ENCODE measurements at places on chromosomes 5 and 9.

DNA sequence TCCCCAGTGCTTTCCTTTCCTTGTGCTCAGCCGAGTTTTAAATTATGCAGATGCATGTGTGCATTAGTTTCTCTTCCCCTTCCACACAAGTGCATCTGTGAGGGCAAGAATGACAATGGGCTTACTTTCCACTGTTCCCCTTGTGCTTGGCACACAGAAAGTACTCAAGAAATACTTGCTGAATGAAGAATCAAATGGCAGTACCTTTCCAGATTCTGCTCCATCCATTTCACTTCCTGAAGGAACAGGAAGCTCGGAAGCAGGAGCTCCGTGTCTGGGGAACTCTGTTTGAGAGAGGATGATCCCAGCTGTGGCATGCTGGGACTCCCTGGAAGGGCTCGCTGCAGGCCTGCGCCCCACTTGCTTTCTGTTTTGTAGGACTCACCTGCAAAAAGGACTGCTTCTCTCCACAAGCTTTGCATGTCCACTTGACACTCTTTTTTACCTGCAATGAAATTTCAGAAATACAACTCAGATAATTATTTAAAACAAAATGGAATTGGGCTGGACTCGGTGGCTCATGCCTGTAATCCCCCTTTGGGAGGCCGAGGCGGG lies 5.5 kb downstream of the MRNIP start:
- no peak for DNase-seq

DNA sequence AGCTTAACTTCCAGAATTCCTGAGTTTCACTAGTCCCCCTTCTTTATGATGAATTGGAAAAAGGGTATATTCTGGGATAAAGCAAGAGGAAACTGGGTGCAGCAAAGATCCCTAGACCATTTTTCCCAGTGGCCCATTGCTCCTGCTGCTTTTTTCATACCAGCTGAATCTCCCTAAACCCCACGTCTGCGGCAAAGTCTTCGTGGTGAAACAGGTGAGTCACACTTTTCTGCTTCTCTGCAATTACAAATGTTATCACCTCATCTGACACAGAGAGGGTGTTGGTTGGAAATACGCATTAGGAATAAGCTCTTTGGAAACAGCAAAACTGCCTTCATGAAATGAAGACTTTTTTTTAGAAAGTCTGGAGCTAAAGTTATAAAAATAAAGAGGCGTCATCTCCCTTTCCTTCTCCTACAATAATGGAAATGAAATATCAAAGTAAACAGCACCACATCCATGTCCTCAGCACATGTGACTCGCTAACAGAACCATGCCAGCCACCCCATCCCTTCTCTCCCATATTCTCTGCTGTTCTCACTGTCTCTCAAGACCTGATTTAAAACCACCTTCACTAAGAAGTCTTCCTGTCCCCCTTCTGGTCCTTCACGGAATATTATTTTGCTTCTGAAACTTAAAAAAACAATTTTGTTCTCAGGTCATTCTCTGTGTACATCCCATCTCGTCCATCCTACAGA lies 39.5 kb upstream of the GLRX start:
- peak; percentile 63 for DNase-seq

DNA sequence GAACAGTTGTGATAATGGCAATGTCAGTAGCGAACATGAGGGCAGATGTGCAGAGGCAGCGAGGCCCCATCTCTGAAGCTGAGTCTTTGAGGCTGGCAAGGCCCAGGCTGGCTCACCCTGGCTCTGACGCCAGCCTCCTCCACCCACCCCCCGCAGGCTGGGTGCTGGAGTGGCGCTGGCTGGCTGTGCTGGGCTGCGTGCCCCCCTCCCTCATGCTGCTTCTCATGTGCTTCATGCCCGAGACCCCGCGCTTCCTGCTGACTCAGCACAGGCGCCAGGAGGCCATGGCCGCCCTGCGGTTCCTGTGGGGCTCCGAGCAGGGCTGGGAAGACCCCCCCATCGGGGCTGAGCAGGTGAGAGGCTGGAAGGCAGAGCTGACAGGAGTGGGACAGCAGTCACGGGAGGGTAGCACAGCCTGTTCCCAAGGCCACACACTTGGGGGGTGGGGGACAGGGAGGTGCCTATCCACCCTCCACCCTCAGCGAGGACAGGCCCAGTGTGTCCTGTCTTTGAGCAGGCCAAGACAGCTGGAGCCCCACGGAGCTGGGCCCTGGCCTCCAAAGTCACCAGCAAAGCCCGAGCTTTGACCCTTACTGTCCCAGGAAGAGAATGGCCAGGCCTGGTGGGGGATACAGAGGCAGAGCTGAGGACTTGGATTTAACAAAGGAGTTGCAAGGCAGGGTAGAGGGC lies 5.6 kb downstream of the SLC2A8 start:
- no peak for DNase-seq

- no peak for DNase-seq
Observed at GRCh38 chr5:41508186-41508585, 2.2 kb downstream of the PLCXD3 start.

DNA sequence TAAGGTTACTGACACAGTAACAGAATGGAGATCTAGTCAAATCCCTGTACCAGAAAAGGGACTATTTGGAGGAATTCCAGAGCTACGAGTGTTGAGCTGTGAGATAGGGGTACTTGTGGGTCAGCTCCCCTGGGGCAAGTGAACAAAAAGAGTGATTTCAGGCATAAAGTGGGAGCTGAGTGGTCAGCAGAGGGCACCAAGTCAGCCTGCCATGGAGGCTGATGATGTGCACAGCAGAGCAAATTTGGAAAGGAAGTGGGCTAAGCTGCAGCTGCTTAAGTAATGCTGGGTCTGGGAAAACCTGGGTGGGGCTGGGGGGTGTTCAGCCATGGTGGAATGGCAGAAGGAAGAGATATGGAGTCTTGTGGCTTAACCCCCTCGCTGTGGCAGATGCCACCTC lies 327.9 kb downstream of the NTRK2 start:
- no peak for DNase-seq

GRCh38 chr5:167167191-167167795 lies 1124.2 kb upstream of the WWC1 start:
- DNase-seq = no peak

- no peak for DNase-seq
Observed at GRCh38 chr9:27563738-27564430, 9.4 kb downstream of the C9orf72 start.

DNA sequence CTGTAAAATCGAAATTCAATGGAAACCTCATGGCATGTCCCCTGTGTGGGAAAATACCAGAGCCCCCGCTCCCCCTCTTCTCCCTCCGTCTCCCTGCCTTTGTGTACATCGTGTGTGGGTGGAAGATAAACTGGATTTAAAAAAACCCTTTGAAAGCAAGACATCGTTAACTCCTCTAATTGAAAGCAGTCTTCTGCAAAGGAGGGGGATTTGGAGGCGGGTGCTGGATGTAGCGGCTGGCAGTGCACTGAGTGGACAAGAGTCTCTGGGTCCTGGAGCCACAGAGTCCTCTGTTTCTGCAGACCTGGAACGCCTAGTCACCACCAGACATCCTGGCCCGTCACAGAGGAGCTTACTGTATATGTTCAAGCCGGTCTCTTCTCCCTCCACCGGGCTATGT lies 169.4 kb downstream of the PAPPA start:
- DNase-seq = no peak

DNA sequence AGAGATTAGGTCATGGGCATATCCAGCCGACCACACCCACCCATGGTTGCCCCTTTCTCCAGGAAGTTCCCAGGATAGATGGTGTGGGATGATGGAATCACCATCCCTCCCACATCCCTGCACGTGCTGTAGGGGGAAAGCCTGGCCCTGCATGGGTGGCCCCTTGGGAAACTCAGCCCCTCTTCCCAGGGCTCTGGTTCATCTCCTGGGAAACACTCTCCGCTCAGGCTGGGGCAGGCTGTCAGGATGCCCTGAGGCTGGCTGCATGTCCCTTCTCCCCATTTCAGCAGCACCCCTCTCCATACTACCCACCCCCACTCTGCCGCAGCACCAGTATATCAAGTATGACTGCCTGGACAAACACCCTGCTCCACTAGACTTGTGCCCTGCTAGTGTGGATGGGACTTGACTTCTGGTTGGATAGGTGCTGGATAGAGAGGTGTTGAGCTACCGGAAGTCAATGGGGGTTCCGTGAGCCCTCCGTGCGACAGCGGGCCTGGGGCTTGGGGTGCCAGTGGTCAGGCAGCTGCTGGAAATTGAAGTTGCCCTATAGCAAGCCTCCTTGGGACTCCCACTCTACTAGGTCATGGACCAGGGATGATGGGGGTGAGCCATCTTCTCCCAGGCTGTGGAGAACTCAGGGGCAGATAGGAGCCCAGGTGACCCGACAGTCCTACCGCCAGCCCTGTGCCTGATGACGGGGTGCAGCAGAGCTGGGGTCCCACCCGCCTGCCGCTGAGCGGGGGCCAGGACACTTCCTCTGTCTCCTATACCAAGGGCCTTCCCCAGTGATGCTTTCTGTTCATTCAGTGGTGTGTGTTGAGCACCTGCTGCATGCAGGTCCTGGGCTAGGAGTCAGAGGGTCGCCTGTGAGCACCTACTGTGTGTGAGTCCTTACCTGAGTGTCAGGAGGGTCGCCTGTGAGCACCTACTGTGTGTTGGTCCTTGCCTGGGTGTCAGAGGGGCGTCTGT lies 69.4 kb upstream of the COL5A1 start:
- no peak for DNase-seq

GRCh38 chr9:118325757-118326156 lies 621.6 kb downstream of the TLR4 start:
- DNase-seq = no peak

- DNase-seq = no peak
Observed at GRCh38 chr9:10479172-10479571, 133.6 kb downstream of the PTPRD start.

GRCh38 chr5:103119070-103119764 lies 721 bp downstream of the GIN1 start:
- no peak for DNase-seq

DNA sequence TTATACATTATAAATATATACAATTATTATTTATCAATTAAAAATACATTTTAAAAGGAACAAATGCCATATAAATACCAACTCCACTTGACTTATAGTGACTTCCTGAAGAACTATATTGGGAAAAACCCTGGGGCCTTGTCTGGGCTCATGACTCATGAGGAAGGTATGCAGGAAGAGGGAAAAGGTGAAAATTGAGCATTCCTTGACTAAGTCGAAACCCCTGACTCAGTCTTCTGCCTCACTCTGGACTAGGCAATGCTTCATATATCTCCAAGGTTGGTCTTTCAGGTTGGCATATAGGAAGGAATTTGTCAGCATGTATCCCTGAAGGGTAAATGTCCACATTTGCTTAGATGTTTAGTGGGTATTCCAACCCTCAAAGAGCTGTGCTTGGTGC lies 78.5 kb downstream of the SH3TC2 start:
- no peak for DNase-seq

DNA sequence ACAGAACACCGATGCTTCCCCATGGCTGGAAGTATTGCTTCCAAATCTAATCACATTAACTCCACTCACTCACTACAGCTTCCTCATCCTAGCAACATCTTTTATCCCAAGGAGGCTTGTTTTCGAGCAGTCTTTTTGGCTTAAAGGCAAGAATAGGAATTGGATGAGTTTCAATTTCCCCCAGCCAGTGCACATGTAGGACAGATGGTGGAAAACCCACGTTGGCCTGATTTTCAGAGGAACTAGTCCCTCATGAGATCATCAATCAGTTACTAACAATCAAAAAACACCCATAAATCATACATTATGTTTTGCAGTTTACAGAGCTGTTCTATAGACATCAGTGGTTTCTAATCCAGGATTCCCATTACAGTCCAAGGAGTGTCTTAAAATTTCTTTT lies 48.5 kb upstream of the AGXT2 start:
- no peak for DNase-seq

- DNase-seq = peak; percentile 56
Observed at GRCh38 chr5:83471405-83472212, at the start of gene VCAN. Gene VCAN (plus strand): TSS chr5:83471744. CDS start chr5:83483519, 11,775 bp downstream.

DNA sequence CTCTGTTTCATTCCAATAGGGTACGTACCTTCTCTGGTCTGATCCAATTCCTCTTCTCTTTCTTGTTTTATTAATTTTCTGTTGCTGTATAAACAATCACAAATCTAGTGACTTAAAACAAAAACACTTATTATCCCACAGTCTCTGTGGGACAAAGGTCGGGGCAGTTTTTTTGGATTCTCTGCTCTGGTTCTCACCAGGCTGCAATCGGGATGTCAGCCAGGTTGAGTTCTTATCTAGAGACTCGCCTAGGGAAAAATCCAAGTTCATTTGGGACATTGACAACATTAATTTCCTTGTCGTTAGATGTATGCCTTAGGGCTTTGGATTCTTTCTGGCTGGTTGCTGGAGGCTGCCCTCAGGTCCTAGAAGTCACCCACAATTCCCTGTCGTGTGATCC lies 430.5 kb upstream of the RORB start:
- no peak for DNase-seq

- peak; percentile 17 for DNase-seq
Observed at GRCh38 chr5:53568871-53569270, 8.4 kb downstream of the NDUFS4 start.

DNA sequence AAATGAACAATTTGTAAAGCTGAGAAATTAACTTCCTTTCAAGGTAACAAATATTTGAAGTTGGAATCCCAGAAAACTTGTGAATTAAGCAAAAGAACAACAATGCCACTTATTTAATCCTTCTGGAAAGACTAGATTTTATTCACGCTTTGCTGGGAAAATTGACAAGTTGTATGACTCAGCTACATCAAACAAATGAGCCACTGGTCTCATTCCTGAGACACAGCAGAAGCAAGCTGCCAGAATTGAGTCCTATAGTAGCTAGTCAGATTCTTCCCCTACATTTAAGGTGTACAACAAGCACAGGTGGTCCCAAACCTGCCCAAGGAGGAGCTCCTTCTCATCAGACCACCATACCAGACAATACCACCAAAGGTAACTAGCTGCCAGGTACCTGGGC lies 280.7 kb downstream of the SPOCK1 start:
- no peak for DNase-seq
